ENCODE measurements at places on chromosomes 13 and 19.

GRCh38 chr19:14081797-14082674 lies 3.5 kb downstream of the C19orf67 start:
- DNase-seq, result no peak

DNA sequence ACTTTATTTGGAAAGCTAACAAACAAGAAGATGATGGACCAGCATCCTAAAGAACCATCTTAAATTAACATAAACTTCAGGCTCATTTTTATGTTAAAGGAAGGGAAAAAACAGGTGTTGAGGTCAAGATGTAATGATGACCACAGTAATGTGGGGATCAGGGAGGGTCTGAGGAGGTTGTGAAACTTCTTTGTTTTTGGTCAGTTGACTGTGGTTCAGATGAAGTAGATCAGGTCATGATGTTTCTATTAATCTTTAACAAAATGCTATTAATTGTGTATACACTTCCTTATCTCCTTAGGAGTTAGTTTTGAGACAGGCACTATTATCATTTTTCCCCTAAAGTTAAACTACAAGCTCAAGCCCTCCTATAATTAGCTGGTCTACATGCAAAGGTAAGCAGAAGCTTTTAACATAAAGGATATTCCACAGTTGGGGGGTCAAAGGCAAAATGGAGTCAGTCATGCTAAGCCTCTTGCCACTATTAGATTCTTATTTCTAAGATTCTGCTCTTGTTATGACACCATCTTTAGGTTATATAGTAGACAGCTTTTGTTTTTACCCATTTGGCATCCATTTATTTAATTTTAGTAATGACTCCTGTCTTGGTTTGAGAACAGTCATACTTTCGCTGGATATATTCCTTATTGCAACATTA lies 800.1 kb upstream of the PCDH9 start:
- no peak for DNase-seq

- DNase-seq, result no peak
Measured at GRCh38 chr19:41434450-41434849, 5.3 kb downstream of the DMAC2 start.

DNA sequence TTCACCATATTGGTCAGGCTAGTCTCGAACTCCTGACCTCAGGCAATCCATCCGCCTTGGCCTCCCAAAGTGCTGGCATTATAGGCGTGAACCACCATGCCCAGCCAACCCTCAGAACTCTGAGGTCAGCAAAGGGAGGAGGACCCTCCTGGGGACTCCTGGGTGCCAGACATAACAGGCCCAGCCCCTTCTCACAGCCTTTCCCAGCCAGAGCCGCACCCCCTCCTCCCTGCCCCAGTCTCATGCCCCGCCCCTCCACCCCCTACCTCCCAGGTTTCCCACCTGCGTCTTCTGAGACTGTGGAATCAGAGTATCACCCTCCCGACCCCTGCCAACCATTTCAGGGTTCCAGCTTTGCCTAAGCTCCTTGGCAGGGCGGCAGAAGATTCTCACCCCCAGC lies 5.2 kb downstream of the IGLON5 start:
- no peak for DNase-seq

DNA sequence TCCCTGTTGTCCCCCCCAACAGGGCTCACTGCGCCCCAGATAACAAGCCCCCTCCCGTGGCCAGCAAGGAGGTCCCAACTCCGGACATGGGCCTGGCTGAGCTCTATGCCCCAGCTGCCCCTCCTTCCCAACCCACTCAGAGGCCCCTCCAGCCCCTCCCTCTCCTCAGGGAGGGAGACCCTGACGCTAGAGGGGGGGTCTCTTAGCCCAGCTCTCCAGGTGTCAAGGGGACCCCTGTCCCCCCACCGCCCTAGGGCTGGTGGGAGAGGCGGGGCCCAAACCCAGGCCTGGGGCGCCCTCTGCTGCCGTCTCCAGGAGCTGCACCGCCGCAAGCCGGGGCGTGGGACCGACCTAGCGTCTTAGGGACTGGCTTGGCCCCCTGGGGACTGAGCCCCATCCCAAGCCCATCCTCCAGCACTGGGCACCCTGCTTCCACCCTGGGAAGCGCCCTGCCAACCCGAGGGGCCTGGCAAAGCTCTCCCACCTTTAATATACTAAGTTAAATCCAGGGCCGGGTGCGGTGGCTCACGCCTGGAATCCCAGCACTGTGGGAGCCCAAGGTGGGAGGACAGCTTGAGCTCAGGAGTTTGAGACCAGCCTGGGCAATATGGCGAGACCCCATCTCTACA lies 1.4 kb downstream of the GRIN3B start:
- DNase-seq, result peak; percentile 37

GRCh38 chr13:35600137-35600536 lies 123.6 kb upstream of the MAB21L1 start:
- peak; percentile 69 for DNase-seq

GRCh38 chr13:44237276-44237767 lies 136.3 kb upstream of the SERP2 start:
- DNase-seq, result peak; percentile 84

GRCh38 chr13:95605448-95606125 lies 38.9 kb downstream of the DZIP1 start:
- DNase-seq, result no peak

DNA sequence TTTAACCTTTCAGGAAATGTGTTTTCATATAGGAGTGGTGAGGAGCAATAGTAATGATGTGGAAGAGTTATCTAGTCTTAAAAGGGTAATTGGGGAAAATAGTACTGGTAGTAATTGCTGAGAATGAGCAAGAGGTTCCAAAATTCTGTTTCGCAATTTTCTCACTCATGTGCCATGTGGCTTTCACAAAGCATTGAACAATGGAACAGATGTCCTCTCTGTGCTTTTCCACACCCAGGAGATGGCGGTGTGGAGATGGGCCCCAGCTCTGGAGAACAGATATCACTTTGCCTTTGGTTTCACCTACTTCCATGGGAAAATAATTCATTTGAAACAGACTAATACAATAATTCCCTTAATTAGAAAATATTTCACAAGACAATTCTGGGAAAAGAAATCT lies 170.0 kb upstream of the SLC10A2 start:
- no peak for DNase-seq

DNA sequence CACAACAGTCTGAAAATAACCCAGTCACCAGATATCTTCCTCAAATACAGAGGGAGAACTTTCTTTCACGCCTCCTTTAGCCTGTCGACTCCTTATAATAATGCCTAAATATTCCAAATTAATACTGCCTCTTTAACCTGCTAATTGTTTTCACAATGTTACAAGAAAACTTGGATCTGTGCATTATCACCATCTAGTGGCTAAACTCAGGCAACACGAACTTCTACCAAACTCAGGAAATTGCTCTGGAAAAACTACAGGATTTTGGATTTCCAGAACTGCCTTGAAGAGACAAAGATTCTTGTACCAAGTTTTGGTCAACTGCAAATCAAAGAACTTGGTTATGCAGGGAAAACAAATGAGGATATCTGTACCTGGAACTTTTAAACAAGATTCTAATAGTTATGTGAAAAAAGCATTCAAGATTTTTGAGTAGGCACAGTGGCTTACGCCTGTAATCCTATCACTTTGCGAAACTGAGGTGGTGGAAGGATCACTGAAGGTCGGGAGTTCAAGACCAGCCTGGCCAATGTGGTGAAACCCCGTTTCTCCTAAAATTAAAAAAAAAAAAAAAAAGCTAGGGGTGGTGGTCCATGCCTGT lies 10.8 kb downstream of the CLN5 start:
- peak; percentile 25 for DNase-seq

- no peak for DNase-seq
Measured at GRCh38 chr13:112727581-112727980, 37.7 kb downstream of the ATP11A start.

GRCh38 chr19:52987221-52987620 lies 24.5 kb upstream of the ZNF816 start:
- DNase-seq, result no peak

GRCh38 chr19:11242864-11243797 lies 3.7 kb downstream of the ANGPTL8 start:
- peak; percentile 86 for DNase-seq

Measured in EL (cell line).